ENCODE measurements at places on chromosomes 5 and 9.

DNA sequence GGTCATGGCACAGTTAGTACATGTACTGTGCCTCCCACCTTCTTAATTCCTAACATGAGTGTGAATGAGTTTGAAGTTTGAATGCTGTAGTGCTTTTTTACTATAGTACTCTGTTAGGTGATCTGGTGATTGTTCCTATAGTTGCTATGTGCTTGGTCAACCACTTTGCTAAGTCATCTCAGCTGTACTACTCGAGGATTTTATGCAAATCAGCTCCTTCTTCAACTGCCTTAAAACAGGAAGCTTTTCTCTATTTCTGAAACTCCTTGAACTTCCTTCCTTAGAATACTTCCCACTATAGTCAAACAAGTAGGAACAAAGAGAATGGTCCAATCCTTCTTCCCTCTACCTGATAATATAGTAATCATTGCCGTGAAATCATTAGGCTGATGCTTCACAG is 219.6 kb downstream of the CTNND2 start:
- DNase-seq, result no peak

- DNase-seq, result no peak
These were observed 113.8 kb upstream of the SPRY4 start for GRCh38 chr5:142438573-142438972.

- no peak for DNase-seq
These were observed 26.9 kb downstream of the RAI14 start for GRCh38 chr5:34682926-34683623.

DNA sequence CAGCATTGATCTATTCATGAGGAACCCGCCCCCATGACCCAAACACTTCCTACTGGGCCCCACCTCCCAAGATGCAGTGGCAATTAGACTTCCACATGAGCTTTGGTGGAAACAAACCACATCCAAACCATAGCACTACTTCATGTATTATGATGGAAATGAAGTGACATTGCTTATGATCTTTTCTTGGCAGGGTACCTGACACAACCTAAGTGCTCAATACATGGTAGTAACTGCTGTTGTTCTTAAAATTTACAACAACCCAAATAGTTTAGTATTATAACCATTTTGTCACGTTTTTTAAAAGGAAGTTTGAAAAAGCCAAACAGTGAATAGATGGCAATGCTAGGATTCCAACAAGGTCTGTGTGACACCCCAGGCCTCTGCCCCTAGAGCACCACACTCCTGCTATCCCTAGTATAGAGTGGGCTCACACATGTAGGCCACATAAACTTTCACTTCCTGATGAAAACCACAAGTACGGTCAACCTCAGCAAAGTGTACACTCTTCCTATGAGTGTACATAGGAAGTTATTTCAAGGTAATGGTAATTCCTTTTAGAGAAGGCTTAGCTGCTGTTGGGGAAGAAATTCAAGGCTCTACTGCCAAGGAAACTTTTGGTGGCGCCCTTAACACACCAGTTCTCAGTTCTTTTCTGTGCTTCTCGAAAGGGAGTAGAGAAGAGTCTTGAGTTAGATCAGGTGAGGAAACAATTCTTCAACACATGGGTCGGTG is 97.6 kb downstream of the ARSB start:
- no peak for DNase-seq

DNA sequence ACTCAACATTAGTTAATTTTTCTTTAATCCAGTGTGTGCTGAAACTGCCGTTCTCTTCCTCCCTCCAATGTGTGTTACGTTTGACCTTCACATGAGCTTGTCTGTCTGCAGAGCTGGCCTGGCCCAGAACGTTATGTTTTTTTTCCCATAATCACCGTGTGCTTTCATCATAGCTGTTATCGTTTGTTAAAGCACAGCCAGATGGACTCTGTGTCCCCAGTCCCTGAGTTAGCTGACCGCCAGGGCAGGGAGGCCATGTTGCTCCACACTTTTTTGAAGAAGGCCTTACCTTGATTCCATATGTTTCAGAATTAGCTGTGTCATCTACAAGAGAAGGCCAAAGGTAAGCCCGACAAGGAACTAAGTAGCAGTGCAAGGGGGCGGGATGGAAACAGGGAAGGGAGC is 55.7 kb downstream of the HSD17B3 start:
- DNase-seq, result no peak

DNA sequence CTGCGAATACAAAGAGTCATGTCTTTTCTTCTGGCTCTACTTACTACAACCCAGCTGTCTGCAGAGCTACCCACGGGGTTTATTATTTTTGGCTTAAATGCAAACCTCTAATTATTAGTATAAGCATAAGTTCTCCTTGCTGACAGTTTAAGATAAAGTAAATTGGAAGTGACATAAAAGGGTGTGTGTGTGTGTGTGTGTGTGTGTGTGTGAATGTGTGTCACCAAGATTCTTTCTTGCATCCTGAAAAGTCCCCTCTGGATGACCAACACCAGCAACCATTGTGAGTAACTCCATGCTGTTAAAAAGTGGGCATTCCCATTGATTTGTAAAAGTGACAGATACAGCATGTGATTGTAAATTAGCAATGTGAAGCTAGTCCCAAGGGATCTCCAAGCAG is 803.8 kb upstream of the ZNF608 start:
- DNase-seq, result no peak

- no peak for DNase-seq
These were observed 30.9 kb upstream of the CDK20 start for GRCh38 chr9:88005240-88005639.

GRCh38 chr5:142701673-142702311 is 15.9 kb upstream of the FGF1 start:
- DNase-seq, result no peak

DNA sequence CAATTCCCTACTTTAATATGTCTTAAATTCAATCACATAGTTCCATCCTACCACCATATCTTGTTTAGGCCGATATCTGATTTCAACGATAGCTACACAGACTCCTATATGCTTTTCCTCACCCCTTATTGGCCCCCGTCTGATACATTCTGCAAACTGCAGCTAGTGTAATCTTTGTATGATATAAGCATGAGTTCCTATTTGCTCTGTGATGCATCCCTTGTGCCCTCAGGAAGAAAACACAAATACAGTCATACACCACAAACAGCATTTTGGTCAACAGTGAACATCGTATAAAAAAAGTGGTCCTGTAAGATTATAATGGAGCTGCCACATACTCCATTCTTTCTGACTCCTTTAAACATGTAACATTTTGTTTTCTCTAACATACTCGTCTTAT is 837.8 kb upstream of the CDH6 start:
- no peak for DNase-seq

DNA sequence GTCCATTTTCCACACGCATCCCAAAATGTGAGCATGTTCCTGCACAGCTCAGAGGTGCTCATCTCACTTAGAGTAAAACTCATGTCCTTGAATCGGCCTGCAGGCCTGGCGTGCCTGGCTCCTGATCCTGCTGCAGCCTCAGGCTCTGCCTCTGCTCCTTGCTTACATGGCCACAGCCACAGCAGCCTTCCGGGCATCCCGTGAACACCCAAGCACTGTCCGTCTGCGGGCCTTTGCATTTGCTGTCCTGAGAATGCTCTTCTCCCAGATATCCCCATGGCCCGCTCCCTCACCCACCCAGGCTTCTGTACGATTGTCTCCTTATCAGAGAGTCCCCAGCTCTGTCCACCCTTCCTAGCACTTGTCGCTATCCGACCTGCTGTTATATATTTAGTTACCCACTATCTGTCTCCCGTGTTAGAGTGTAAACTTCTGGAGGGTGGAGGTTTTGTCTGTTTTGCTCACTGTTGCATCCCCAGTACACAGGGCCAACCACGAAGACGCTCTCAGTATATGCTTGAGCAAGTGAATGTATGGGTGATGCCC is 21.9 kb downstream of the FGF18 start:
- DNase-seq, result no peak

Data from stimulated activated CD8-positive, alpha-beta memory T cell treated with anti-CD3 and anti-CD28 coated beads, Interleukin-7, amount 100 ng/mL, for 1 hour (primary cell).